LHCN-M2 (cell line): ENCODE measurements at places on chromosomes 7 and 10.

DNA sequence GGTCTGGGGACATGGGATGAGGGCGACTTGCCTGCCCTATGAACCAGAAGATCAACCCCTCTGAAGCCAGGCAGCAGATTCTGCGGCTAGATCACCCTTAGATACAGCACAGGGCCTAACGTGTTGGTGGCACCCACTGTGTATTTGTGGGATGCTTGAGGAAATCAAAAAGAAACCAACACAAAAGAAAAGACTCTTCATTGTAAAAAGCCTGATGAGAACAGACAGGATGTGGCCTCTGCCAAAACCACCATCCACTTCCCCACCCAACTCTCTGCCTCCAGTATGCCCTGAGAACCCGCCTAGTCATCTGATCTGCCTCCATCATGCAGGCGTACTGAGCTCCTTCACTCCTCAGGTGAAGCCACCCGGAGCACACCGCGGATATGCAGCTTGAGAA is 97.2 kb upstream of the INSYN2A start:
- DNase-seq, result no peak

- peak; percentile 84 for DNase-seq
Observed at GRCh38 chr7:119964788-119965542, 308.0 kb upstream of the KCND2 start.

DNA sequence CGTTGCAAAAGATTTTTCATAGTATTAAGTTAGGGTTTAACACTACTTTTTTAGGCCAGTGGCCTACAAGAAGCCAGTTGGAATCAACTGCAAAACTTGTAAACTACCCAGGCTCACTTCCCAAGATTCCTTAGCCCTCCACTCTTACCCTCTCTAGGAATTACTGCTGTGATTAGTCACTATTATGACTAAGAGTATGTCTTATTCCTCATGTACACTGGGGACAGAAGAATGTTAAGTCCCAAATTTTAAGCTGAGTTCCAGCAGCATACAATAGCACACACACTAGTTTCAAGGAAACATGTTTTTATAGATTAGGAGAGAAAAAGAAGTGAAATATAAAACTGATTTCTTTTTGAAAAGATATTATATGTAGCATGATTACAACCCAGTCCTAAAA is 42.8 kb downstream of the FBXL13 start:
- peak; percentile 38 for DNase-seq

- peak; percentile 35 for DNase-seq
Observed at GRCh38 chr10:45495438-45496152, 121.6 kb downstream of the ALOX5 start.

DNA sequence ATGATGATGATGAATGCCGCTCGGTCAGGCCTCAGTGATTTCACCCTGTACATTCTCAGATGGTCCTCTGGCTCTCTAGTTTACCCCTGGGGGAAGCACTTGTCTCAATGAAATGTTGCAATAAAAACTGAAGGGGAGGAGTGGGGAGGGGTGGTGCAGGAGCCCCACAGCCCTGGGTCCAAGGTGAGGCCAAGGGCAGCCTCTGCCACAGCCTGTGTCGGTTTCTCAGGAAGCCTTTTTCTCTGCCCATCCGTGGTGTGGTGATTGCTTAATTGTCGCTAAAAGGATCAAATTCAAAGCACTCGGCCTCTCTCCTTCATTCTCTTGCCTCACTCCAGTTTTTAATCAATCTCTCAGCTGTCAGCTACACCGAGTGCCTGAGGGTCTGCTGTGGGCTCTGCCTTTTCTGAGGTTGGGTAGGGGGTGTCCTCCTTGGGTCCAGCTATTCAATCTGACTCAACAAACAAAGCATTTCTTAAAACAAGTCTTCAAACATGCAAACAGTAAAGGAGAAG is 39.1 kb upstream of the HSPA12A start:
- DNase-seq, result no peak

DNA sequence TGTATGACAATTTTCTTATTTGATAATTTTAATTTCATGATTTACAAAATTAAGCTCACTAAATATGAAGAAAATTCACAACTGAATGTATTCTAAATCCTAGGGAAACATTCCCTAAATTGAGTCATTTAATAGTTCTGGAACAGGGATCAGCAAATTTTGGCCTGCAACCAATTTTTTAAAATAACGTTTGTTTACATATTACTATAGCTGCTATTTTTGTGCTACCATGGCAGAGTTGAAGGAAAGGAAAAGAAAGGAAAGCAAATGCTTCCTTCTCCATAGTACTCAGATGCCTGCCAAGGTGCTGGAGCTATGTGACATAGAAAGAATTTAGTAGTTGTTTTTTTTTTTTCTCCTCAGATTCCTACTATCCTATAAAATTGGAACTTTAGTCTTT is 1307.7 kb upstream of the LRRTM3 start:
- DNase-seq, result peak; percentile 22

DNA sequence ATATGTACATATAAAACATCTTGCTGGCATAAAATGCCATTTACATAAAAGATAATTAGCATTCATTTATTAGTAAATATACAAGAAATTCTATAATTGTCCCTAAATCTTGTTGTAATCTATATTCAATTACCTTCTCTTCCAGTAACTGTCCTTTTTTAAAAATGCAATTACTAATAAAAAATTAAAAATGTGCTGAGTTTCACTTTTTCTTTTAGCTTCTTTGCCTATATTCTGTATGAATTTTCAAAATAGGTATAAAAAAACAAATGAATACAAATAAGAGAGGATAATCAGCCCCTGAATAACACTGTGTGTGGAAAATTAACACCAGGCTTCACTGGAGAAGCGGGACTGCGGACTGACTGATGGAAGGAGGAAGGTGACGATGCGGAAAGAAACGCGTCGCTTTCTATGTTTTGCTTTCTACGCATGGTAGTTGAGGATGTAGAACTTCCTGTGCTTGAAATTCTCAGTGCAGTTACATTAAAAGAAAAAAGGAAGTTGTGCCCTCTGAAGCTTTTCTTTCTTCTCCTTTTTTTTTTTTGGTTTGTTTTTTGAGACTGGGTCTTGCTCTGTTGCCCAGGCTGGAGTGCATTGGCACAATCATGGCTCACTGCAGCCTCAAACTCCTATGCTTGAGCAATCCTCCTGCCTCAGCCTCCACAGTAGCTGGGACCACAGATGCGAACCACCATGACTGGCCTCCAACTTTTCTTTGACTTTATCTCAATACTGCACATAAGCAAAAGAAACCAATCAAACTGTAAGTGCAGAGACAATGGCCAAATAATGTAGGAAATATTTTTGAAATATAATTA is 7.4 kb upstream of the ZMYND11 start:
- DNase-seq, result no peak

DNA sequence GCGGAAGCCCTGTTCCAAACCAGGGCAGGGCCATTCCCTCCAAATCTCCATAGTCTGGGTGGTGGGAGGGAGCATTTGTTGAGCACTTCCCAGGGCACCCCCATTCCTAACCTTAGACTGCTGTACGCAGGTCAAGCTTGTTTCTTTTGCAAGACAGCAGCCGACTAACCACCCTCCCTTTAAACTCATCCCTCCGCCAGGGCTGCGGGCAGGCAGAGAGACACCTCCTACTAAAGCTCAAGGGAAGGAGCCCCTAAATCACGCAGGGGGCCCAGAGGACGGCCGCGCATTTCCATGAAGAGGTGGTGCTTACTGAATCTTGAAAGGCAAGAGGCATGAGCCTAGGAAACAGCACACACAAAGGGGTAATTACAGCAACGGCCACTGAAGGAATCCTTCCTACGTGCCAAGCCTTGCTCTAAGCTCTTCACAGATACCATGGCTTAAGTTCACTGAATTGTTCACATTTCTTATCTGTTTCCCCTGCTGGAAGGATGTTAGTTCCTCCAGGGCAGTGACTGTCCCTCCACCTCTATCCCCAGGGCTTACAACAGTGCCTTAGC is 90.0 kb downstream of the PROSER2 start:
- DNase-seq, result no peak

GRCh38 chr7:127476618-127477017 is 84.1 kb upstream of the ZNF800 start:
- no peak for DNase-seq

- peak; percentile 5 for DNase-seq
Observed at GRCh38 chr10:107689323-107689722, 524.8 kb upstream of the SORCS1 start.

DNA sequence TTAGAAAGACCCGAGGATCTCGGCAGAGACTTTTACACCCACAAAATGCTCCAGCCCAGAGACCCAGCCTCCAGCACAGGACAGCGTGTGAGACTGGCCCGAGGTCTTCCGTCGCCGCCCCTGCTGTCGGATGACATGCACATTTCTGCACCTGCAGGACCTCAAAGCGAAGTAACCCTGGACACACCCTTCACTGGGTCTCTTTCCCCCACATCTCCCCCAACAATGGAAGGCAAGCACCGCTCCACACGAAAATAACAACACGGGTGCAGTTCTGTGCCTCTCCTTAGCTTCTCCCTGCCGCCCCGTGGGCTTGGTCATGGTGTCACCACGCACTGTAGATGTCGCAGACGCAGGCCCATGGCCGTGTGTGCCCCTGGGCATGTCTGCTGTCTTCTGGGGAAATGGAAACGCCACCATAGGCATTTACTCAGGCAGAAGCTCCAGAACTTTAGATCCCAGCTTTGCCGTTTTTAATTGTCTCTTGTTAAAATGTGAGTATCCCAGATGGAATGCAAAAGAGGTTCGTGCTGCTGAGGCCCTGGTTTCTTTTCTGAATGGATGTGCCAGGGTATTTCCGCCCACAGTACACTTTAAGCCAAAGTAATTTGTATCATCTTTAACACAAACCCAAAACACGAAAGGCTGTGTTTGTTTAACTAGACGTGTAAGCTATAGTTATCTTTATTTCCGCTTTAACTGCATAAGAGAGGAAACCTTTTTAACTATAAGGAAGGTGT is 237.9 kb downstream of the MGMT start:
- no peak for DNase-seq

GRCh38 chr10:79101560-79102497 is 33.1 kb downstream of the ZMIZ1 start:
- DNase-seq, result peak; percentile 72

DNA sequence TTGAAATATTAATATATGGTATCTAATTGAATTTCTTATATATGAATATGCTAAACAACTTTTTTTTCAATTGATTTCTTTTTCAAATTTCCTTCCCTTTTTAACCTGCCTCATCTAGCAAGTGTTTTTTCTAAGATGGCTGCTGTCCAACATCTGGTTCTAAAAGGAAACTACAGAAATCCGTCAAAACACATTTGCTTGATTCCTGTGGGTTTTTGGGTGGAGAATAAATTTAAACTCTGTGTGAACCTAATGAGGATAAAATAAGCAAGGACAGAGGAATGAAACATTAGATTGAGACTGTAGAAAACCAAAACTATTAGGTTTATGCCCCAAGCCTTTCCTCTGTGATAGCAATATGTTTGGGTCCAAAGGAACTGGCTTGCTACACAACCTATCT is 75.5 kb upstream of the STARD3NL start:
- peak; percentile 25 for DNase-seq

- no peak for DNase-seq
Observed at GRCh38 chr7:28312948-28313347, 99.4 kb upstream of the CREB5 start.

DNA sequence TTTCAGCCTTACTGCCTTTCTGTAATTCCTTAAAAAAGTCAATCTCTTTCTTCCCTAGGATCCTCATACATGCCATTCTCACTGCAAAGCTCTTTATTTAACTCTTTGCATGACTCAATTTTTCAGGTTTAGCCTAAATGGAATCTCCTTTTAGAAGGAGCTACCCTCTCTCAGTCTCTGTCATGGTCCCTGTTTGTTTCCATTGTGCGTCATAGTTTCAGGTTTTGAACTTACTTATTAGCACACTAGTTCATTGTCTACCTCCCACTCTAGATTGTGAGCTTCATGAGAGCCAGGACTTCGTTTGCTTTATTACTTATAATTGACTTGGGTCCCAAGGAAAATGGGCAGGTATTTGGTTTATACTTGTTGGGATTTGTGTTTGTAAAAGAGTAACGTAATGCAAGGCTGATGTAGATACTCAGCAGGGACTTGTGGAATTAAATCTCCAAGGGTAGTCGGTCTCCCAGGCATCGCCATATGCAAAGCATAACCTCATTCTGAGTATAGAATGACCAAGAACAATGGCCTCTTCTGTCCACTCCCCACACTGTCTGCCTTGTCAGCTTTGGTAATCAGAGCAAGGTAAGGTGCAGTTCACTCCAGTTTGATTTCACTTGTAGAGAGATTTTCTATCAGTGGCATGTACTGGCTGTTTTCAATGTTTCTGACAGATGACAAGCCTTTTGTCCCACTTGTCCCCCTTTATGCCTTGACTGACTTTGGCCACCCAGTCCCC is 252.0 kb downstream of the SORCS3 start:
- no peak for DNase-seq

DNA sequence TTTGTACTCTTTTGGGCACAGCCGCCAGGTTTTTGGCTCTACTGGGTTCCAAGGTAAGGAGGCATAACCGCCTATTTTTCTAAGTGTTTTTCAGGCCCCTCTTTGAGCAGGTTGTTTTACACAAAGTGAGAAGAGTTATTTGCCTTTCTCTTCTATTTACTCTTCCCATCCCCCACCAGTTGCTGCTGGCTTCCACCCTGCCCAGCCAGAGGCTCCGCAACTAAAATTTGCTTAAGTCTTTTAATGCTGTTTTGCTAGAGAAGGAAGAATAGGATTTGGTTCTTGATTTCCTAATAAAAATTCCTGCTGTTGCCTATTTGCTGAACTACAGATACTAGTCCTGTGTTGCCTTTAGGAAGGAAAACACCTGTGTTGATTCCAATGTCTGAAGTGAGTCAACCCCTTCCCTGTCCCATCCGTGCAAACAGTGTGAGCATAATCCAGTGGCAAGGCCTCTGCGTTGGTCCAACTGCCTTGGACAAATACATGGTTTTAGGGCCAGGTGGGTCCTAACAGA is 1.9 kb downstream of the PLA2G12B start:
- no peak for DNase-seq

- DNase-seq, result no peak
Observed at GRCh38 chr10:27041196-27041595, 59.1 kb downstream of the ANKRD26 start.

DNA sequence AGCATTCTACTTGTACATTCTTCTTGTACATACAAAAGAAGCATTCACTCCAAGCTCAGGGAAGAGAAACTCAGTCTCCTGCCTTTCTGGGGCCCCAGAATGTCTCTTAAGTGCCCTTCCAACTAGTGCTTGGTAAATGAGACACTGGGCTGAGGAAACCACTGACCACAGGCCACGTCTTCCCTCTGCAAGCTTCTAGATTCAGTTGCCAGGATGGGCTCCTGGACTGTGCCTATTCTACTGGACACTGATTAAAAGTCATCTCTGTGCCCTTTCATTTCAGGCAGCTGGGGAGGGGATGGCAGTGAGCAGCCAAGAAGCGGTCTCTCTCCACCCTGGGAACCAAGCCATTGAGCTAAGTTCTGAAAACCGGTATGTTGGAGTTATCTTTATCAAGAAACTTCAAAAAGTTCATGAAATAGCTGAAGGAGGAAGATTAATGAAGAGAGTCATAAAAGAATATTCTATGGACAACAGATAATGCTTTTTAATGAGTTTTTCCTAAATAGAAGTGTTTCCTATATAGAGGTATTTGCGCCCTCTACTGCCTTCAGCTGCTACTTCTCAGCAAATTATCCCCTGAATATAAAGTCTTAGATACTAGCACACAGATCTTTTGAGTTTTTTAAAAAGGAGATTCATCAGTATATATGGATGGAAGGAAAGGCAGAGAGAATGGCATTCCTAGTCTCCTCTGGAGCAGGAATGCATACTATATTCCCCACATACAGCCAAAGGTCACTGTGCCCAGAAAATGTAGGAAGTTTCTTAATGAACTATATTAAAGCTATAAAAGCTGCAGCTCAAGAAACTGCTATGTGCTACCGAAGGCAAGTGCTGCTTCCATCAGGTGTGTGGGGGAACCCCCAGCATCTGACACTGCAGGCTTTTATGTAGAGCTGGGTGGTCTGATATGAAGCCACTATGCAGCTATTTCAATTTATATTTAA is 8.4 kb upstream of the IFIT1B start:
- peak; percentile 61 for DNase-seq
